ENCODE measurements at places on chromosomes 12 and 14. TPM values are rescaled to one million over a fixed set of nuclear protein-coding genes. Genes with fewer than 3 reads are reported as not detected.

The EPS8 gene
- 34.3 TPM for total RNA-seq

The SLC7A8 gene
- 0.33 TPM for total RNA-seq

The KRT7 gene
- 1,019 TPM for total RNA-seq

The MAP1LC3B2 gene
- total RNA-seq: 0.86 TPM

The KCNMB4 gene
- total RNA-seq: 0.65 TPM

The BCDIN3D gene
- 3.4 TPM for total RNA-seq

The BHLHE41 gene
- 0.67 TPM for total RNA-seq

The BATF gene
- total RNA-seq: 2.9 TPM

The B3GNT4 gene
- total RNA-seq: not detected

The HHIPL1 gene
- 3.3 TPM for total RNA-seq

The FAM234B gene
- total RNA-seq: 8.8 TPM

The WNT1 gene
- total RNA-seq: not detected

The SERPINA12 gene
- not detected for total RNA-seq

The SPTB gene
- total RNA-seq: not detected

The RIN3 gene
- 5.5 TPM for total RNA-seq

Measured in vein endothelial cell (primary cell).